GM23248 (cell line): ENCODE measurements at places on chromosomes 11 and 22.

- DNase-seq, result peak; percentile 14
Observed at GRCh38 chr22:32058656-32059260, 15.7 kb downstream of the SLC5A1 start.

DNA sequence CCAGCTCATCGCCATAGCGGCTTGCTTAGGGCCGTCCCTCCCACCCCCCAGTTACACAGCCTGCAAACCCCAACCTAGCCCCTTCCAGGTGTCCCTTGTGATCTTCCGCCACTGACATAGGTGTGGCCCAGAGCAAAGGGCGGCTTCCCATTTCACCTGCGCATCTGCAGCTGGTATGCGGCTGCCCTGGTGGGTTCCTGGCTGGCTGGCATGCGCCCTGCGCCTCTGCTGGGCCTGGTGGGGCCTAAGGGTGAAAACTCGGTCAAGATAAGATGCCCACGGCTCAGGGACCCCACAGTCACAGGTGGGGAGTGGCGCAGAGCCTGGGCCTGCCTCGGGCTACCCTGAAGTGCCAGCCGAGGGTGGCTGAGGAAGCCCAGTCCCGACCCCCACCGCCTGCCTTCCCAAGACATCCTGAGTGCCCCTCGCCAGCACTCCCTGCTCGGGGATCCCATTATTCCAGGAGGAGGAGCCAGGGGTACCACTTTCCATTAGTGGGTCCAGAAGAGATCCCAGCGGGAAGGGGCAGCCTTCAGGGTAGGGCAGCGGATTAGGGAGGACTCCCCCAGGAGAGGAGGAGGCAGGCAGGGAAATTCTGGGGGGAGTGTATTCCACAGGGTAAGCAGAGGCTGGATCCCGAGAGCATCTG lies 36.9 kb upstream of the KCNQ1OT1 start:
- no peak for DNase-seq

DNA sequence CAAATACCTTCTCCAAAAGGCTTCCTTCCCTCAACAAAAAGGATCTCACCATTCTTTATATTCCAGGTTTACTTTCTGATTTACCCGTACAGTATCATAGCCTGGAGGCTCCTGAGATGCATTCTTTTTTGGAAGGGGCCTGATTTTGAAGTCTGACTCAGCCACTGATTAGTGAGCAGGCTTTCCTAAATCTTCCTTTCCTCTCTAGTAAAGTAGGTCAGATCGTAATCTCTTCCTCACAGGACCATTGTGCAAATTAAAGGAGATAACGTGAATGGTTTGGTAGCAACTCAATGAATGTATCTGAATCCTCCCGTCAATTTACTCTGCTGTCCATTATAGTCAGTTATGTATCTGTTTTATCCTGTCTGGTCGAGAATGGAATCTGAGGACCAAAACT lies 227.7 kb upstream of the ANO5 start:
- no peak for DNase-seq

DNA sequence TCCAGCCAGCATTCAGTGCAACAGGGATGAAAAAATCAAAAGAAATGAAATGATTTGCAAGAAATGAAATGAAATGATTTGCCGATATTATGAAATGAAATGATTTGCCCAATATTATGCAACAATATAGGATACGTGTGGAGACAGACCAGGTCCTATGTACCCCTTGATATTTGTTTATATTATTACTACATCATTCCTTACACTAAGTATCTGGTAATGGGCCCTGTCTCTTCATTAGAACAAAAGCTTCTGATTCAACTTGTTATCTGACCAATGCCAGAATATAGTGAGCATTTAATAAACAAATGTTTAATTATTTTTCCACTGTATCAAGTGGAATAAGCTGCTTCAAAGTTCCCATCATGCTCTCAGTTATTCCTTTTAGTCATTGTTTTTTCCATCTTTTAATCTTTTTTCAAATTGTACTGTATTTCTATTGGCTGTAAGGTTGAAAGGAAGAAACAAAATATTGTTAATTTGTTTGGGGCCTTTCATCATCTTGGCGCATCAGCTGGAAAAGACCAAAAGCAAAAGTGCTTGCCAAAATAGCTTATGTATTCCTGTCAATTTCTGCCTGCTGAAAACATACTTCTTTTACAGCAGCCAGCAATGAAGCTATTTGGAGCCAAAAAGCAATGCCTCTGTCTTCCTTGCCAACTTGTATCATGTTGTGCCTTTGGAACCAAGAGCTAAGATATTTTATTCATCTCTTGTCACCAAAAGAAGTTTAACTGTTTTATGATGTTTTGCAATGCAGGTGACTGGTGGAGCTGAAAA lies 2314.9 kb downstream of the LRRC4C start:
- DNase-seq, result no peak

DNA sequence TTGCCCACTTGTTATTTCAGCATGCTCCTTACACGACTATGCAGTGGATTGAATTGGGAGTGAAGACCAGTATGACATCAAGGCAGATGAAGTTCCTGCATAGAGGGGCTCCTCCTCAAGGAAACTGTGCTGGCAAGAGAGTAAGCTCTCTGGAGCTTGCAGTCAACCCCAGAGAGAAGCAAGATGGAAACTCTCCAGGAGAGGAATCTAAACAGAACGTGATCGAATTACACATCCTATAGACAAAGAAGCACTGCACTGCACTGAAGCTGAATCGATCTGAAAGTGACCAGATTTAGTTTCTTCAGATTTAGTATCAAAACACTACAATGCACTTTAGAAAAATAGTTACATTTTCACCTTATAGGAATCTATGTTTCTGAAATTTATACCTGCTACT lies 947.7 kb upstream of the TENM4 start:
- no peak for DNase-seq

- peak; percentile 32 for DNase-seq
Observed at GRCh38 chr11:110613197-110613918, 98.9 kb downstream of the ARHGAP20 start.

- no peak for DNase-seq
Observed at GRCh38 chr11:698493-699115, 3.0 kb downstream of the TMEM80 start.

- peak; percentile 97 for DNase-seq
Observed at GRCh38 chr11:128582496-128583366, 4.6 kb downstream of the ETS1 start.

GRCh38 chr11:100759106-100759505 lies 72.0 kb downstream of the ARHGAP42 start:
- no peak for DNase-seq

- peak; percentile 99 for DNase-seq
Observed at GRCh38 chr11:6357222-6357621, 33.1 kb upstream of the SMPD1 start.

DNA sequence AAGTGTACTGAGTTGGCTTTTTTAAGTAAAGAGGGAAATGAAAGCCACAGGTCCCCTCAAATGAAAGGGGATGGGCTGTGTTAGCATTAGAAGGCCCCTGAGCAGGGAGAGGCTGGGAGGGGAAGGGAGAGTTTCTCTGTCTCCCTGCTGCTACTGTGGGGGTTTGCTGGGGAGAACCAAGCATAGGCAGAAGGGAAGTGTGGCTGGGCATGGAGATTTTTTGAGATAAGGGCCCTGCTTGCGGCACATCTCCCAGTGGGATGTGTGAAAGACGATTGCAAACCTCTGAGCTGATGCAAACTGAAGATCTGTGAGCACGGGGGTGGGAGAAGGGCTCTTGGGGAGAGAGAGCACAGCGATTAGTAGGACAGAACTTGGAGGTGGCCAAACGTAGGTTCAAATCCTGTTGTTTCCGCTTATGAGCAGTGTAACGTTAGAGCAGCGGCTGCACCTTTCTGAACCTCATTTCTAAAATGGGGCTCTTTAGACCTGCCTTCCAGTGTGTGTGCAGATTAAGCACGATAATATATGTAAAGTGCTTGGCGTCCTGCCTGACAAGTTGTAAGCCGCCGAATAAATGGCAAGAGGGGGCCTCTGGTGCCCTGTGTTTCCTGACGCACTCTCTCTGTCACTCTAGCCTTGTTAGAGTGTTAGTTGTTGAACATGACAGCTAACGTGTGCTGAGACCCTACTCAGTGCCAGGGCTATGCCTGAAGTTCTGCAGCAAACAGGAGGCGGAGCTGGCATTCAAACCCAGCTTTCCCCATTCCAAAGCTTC lies 122.3 kb downstream of the GRIK4 start:
- DNase-seq, result no peak

GRCh38 chr11:59680287-59681154 lies 11.7 kb upstream of the PATL1 start:
- peak; percentile 85 for DNase-seq

DNA sequence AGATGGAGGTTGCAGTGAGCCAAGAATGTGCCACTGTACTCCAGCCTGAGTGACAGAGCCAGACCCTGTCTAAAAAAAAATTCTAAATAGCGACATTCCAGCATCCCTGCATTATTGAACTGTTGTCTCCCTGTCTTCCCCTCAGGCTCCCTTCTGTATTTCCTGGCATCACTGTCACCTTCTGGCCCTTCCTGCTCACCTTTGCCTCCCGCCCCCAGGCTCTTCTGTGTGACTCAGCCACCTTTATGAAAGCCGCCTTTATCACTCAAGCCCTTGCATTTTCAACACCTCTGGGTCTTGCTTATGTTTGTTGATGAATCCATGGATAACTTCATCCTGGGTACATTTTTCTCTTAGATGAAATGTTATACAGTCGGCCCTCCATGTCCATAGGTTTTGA lies 21.1 kb downstream of the UBASH3B start:
- no peak for DNase-seq

GRCh38 chr11:61996933-61997332 lies 29.5 kb upstream of the FTH1 start:
- no peak for DNase-seq

DNA sequence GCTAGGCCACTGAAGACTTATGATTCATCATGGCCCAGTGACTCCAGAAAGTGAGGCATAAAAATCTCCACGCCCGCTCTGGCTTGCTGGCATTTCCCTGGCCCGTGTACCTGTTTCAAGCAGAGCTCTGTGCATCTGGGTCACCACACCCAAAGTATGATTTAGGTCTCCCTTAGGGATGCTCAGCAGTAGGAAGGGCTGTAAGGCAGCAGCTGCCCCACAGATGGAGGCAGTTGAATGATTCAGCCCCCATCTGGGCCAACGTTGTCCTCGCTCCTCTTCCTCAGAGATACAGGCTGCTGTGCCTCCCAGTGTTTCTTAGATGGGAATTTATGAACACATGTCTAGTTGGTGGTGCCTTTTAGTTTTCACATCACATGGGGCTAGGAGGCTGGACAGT lies 21.6 kb downstream of the GPR83 start:
- DNase-seq, result no peak

DNA sequence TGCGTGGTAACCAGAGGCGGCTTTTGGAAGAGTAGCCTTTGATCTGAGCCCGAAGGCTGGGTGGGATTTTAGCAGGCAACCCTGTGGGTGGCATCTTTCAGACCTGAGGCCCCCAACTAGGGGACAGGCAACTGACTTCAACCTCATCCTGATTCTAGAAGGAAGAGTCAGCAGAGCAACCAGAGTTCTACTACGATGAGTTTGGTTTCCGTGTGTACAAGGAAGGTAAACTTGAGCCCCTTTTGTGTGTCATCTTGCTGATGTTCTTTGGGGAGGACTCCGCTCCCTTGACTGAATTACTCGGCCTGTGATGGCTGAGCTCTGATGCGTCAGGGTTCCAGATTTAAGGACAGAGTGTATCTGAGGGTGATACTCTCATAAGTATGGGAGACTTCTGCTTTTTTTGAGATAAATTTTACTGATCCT lies 31.6 kb downstream of the SGSM3 start:
- DNase-seq, result no peak

GRCh38 chr11:113839842-113840241 lies 35.5 kb downstream of the USP28 start:
- no peak for DNase-seq

DNA sequence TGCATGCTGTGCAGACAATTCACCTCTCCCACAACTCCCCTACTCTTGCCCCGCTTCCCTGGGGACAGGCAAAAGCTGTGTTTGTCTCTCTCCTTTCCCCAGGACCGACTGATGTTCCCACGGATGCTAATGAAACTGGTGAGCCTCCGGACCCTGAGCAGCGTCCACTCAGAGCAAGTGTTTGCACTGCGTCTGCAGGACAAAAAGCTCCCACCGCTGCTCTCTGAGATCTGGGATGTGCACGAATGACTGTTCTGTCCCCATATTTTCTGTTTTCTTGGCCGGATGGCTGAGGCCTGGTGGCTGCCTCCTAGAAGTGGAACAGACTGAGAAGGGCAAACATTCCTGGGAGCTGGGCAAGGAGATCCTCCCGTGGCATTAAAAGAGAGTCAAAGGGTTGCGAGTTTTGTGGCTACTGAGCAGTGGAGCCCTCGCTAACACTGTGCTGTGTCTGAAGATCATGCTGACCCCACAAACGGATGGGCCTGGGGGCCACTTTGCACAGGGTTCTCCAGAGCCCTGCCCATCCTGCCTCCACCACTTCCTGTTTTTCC lies 1.4 kb upstream of the MADD start:
- DNase-seq, result no peak

GRCh38 chr11:85810871-85811611 lies at the start of gene SYTL2:
Gene SYTL2, minus strand, starts transcription at chr11:85811141. Its CDS starts 53,416 bp downstream, at chr11:85757725.
- DNase-seq, result peak; percentile 62

DNA sequence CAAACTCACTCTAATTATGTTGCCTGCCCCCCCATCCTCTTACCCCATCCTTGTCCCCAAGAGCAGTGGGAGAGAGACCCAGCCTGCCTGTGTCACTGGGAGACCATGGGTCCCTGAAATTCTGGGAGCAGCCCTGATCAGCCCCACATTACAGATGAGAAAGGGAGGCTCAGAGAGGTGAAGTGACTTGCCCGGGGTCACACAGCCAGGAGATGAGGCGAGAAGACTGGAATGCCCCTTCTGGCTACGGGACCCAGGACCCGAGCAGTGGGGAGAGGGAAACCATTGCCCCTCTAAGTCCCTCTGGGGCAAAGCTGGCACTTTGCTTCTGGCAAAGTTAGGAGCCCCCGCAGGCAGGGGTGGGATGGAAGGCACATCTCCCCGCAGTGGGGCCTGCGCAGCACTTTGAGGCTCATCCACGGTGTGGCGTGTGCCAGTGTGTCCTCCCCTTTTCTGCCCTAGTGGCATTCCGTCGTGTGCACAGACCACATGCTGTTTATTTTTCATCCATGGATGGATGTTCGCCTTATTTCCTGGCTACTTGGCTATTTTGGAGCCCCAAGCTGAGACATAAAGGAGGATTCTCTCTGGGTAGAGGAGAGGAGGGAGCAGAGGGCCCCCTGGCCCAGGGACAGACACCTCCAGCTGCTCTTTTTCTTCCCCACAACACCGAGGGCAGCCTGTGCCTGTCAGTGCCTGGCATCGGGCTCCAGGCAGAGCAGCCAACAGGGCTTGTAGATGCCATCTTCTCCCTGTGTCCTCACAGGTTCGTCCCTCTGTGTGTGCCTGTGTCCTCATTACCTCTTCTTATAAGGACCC lies 3.7 kb upstream of the FGF3 start:
- DNase-seq, result no peak

- DNase-seq, result no peak
Observed at GRCh38 chr11:70402016-70402415, 3.7 kb downstream of the CTTN start.
